Left ventricle myocardium inferior (tissue), 1 donor: ENCODE measurements at places on chromosomes 1 and 21. TPM values are rescaled to one million over a fixed set of nuclear protein-coding genes. Genes with fewer than 3 reads are reported as not detected.
A peak's percentile ranks its signal among the peaks of the same experiment; 100 is the strongest.

GRCh38 chr1:116537040-116537831 is 33.6 kb downstream of the CD58 start:
- peaks cover 25% of the 10 kb centered on the region for H3K4me1 ChIP-seq
- H3K36me3 ChIP-seq: peaks cover 83% of the 10 kb centered on the region
- no peak overlapping the region for H3K4me3 ChIP-seq
- DNase-seq: no peak

DNA sequence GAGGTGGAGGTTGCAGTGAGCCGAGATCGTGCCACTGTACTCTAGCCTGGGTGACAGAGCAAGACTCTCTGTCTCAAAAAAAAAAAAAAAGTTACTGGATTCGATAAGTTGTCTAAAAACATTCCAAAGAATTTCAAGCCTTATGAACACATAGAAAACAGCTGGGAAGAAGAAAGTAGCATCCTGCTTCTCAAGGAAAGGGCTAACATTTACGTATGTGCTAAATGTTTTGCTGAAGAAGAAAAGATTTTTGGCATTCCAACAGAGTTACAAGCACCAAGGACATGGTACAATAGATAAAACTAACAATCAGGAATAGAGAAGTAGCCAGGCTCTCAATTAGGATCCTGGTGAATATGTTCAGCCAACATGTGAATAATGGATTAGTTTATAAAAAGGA is 69.8 kb downstream of the HFM1 start:
- peaks cover 2% of the 10 kb centered on the region for H3K36me3 ChIP-seq
- DNase-seq: no peak
- no peaks in the 10 kb centered on the region for H3K27me3 ChIP-seq
- H3K27ac ChIP-seq: no peak overlapping the region
- H3K4me3 ChIP-seq: no peak overlapping the region
- no peaks in the 10 kb centered on the region for H3K4me1 ChIP-seq

Gene RXFP4
- not detected for total RNA-seq

- H3K4me3 ChIP-seq: no peak overlapping the region
- peaks cover 53% of the 10 kb centered on the region for H3K4me1 ChIP-seq
- no peaks in the 10 kb centered on the region for H3K36me3 ChIP-seq
- peaks cover 3% of the 10 kb centered on the region for H3K27me3 ChIP-seq
- no peak overlapping the region for H3K27ac ChIP-seq
Observed at GRCh38 chr1:203031467-203031866, 5.2 kb downstream of the PPFIA4 start.

DNA sequence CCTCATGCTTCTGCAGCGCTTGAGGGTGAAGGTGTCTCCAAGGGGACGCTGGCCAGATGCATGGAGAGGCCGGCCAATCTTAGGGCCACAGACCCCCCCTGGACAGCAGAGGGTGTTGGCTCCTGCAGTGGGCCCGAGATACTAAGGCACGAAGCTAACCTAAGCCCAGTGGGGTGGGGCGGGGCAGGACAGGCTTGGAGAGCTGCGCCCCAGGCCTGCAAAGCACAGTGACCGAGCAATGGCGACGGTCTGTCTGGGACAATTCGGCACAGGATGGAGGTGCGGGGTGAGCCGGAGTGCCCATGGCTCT is 1.3 kb downstream of the FNDC10 start:
- no peak overlapping the region for H3K4me3 ChIP-seq
- DNase-seq: no peak
- no peak overlapping the region for H3K27ac ChIP-seq
- no peaks in the 10 kb centered on the region for H3K36me3 ChIP-seq
- peaks cover 27% of the 10 kb centered on the region for H3K4me1 ChIP-seq
- peaks cover 72% of the 10 kb centered on the region for H3K27me3 ChIP-seq

GRCh38 chr1:170732252-170732588 is 68.3 kb downstream of the PRRX1 start:
- H3K27me3 ChIP-seq: no peaks in the 10 kb centered on the region
- no peak overlapping the region for H3K4me3 ChIP-seq
- peaks cover 67% of the 10 kb centered on the region for H3K4me1 ChIP-seq
- DNase-seq: no peak
- peak overlapping the region; percentile 77 for H3K27ac ChIP-seq

Gene CD48
- total RNA-seq: 1.3 TPM

- no peaks in the 10 kb centered on the region for H3K27me3 ChIP-seq
- no peaks in the 10 kb centered on the region for H3K4me1 ChIP-seq
- no peak overlapping the region for H3K4me3 ChIP-seq
- DNase-seq: no peak
- no peaks in the 10 kb centered on the region for H3K36me3 ChIP-seq
Observed at GRCh38 chr1:213598263-213598662, 389.5 kb upstream of the PROX1 start.

- peaks cover 68% of the 10 kb centered on the region for H3K27me3 ChIP-seq
- no peak overlapping the region for H3K27ac ChIP-seq
- H3K36me3 ChIP-seq: no peaks in the 10 kb centered on the region
- no peak overlapping the region for H3K4me3 ChIP-seq
Observed at GRCh38 chr1:37064039-37064438, 29.7 kb upstream of the GRIK3 start.

Gene CFAP107
- total RNA-seq: not detected

DNA sequence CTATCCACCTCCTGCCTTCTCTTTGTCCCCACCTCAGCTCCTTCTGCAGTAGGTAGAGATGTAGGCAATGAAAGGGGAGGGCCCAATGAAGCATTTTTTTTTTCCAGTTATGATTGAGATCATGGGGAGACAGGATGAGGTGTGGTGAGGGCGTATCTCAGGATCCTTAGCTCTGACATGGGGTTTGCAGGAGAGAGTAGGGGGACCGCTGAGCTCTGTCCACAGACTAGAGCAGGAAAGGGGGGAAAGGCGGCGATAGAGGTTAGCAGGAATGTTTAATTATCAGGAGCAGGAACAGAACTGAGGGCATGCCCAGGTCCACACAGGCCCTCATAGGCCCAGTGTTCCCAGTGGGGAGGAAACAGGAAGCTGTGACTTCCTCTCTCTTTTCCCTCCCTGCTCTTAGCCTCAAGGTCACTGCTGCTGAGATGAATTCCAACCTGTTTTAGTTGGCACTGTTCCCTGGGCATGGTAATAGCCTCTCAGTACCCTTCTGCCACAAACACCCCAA is 901 bp upstream of the RXFP4 start:
- no peak for DNase-seq
- H3K4me1 ChIP-seq: peaks cover 63% of the 10 kb centered on the region
- H3K4me3 ChIP-seq: peak overlapping the region; percentile 26
- H3K27me3 ChIP-seq: no peaks in the 10 kb centered on the region
- H3K27ac ChIP-seq: peak overlapping the region; percentile 92
- H3K36me3 ChIP-seq: no peaks in the 10 kb centered on the region

- no peak overlapping the region for H3K27ac ChIP-seq
- H3K4me3 ChIP-seq: no peak overlapping the region
- H3K4me1 ChIP-seq: no peaks in the 10 kb centered on the region
- no peaks in the 10 kb centered on the region for H3K36me3 ChIP-seq
Observed at GRCh38 chr1:242187171-242187570, 188.3 kb upstream of the MAP1LC3C start.

- peaks cover 36% of the 10 kb centered on the region for H3K4me1 ChIP-seq
- peaks cover 21% of the 10 kb centered on the region for H3K27me3 ChIP-seq
- DNase-seq: peak; percentile 49
- H3K4me3 ChIP-seq: peak overlapping the region; percentile 77
- no peaks in the 10 kb centered on the region for H3K36me3 ChIP-seq
- peak overlapping the region; percentile 82 for H3K27ac ChIP-seq
Observed at GRCh38 chr1:153677718-153678518, 570 bp upstream of the NPR1 start.

DNA sequence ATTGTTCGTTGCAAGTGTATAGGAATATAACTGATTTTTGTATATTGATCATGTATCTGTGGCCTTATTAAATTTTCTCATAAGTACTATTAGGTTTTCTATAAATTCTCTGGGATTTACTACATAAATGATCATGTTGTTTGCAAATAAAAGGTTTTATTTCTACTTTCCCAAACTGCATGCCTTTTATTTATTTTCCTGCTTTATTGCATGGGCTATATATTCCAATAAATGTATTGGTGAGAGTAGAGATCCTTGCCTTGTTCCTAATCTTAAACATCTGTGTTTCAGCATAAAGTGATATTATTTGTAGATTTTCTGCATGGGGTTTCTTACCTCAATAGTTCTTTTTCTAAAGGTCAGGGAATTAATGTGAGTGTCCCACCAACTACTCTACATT is 107.0 kb upstream of the CD55 start:
- no peak overlapping the region for H3K4me3 ChIP-seq
- H3K27me3 ChIP-seq: no peaks in the 10 kb centered on the region
- DNase-seq: no peak
- H3K27ac ChIP-seq: no peak overlapping the region

- no peak overlapping the region for H3K4me3 ChIP-seq
- H3K36me3 ChIP-seq: no peaks in the 10 kb centered on the region
- no peak overlapping the region for H3K27ac ChIP-seq
- no peak for DNase-seq
Observed at GRCh38 chr1:17130138-17130635, 10.9 kb upstream of the PADI2 start.

DNA sequence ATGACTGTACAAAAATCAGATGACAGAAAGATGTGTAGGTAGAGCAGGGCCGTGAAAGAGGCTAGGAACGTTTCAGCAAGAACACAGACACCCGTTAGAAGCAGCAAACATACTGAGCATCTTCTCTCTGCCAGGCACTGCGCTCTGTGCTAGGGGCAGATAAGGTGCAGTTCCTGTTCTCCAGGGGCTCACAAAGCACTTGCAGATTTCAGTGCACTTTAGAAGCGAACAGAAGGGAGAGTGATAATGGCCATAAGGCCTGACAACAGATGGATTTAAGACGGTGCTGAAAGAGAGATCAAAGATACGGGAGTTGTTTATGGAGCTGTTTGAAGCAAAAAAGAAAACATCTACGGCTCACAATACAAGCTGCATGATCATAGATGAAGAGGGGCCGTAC is 200.3 kb upstream of the FOXD3 start:
- no peak for DNase-seq
- H3K27ac ChIP-seq: no peak overlapping the region
- H3K4me1 ChIP-seq: no peaks in the 10 kb centered on the region
- H3K27me3 ChIP-seq: peaks cover 7% of the 10 kb centered on the region
- H3K4me3 ChIP-seq: no peak overlapping the region
- H3K36me3 ChIP-seq: no peaks in the 10 kb centered on the region

DNA sequence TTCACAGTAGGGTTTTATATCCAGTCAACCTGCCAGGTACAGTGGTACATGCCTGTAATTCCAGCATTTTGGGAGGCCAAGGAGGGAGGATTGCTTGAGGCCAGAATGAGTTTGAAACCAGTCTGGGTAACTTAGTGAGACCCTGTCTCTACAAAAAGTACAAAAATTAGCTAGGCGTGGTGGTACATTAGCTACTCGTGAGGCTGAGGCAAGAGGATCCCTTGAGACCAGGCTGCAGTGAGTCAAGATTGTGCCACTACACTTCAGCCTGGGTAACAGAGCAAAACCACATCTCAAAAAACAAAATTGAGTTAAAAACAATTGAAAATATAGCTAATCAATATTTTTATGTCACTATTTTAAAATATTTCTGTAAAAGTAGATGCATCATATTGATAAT is 33.2 kb downstream of the DDI2 start:
- H3K36me3 ChIP-seq: peaks cover 70% of the 10 kb centered on the region
- H3K4me1 ChIP-seq: no peaks in the 10 kb centered on the region
- no peak for DNase-seq
- no peaks in the 10 kb centered on the region for H3K27me3 ChIP-seq
- no peak overlapping the region for H3K27ac ChIP-seq
- no peak overlapping the region for H3K4me3 ChIP-seq

- H3K27ac ChIP-seq: no peak overlapping the region
- H3K4me1 ChIP-seq: no peaks in the 10 kb centered on the region
- no peak overlapping the region for H3K4me3 ChIP-seq
- no peaks in the 10 kb centered on the region for H3K36me3 ChIP-seq
- H3K27me3 ChIP-seq: no peaks in the 10 kb centered on the region
- no peak for DNase-seq
Observed at GRCh38 chr1:65398083-65398482, 22.4 kb upstream of the LEPR start.

GRCh38 chr1:216778737-216779136 is 55.5 kb upstream of the ESRRG start:
- no peaks in the 10 kb centered on the region for H3K27me3 ChIP-seq
- peaks cover 15% of the 10 kb centered on the region for H3K4me1 ChIP-seq
- H3K4me3 ChIP-seq: no peak overlapping the region
- DNase-seq: no peak
- no peak overlapping the region for H3K27ac ChIP-seq
- no peaks in the 10 kb centered on the region for H3K36me3 ChIP-seq
